ENCODE measurements at places on chromosomes 2 and 18. TPM values are rescaled to one million over a fixed set of nuclear protein-coding genes. Genes with fewer than 3 reads are reported as not detected.

Gene ERCC3
- 43.9 TPM for total RNA-seq

Gene MAL
- 59.2 TPM for total RNA-seq

Gene GREB1
- total RNA-seq, result 1.5 TPM

Gene ZNF532
- total RNA-seq, result 1.8 TPM
